Stimulated activated naive B cell treated with anti-CD40 and anti-IgM and Interleukin-4, amounts not matched to agents 10 μg/mL and 1 μg/mL and 100 μg/mL, for 72 hours (primary cell): ENCODE measurements at places on chromosomes 5 and 9.

GRCh38 chr9:91419222-91420191 lies 4.1 kb downstream of the NFIL3 start:
- peaks cover 56% of the 10 kb centered on the region for H3K4me1 ChIP-seq
- H3K27ac ChIP-seq = peak overlapping the region; percentile 47
- no peaks in the 10 kb centered on the region for H3K27me3 ChIP-seq
- H3K4me3 ChIP-seq = peak overlapping the region; percentile 100

DNA sequence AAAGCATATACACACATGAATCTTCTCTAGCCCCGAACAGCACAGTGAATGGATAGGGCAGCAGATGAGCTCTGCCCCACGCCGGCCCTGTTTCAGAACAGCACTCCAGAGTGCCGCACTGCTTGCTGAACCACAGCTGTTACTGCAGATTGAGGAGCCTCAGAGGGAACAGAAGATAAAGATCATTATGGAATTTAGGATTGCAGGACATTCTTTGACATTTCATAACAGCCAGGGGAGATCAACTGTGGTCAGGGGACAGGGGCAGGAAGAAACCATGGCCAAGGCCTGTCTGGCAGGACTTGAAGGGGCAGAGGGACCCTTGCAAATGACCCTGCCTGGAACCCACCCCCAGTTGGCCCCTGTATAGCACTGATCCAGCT lies 20.6 kb downstream of the IRF1 start:
- peaks cover 3% of the 10 kb centered on the region for H3K36me3 ChIP-seq
- no peak overlapping the region for H3K27ac ChIP-seq
- H3K4me3 ChIP-seq = no peak overlapping the region
- no peak for DNase-seq
- H3K27me3 ChIP-seq = no peaks in the 10 kb centered on the region

- no peak overlapping the region for H3K27ac ChIP-seq
- DNase-seq = no peak
- peaks cover 2% of the 10 kb centered on the region for H3K27me3 ChIP-seq
- H3K36me3 ChIP-seq = no peaks in the 10 kb centered on the region
- no peak overlapping the region for H3K4me3 ChIP-seq
Measured at GRCh38 chr5:168750926-168751325, 171.8 kb upstream of the PANK3 start.

DNA sequence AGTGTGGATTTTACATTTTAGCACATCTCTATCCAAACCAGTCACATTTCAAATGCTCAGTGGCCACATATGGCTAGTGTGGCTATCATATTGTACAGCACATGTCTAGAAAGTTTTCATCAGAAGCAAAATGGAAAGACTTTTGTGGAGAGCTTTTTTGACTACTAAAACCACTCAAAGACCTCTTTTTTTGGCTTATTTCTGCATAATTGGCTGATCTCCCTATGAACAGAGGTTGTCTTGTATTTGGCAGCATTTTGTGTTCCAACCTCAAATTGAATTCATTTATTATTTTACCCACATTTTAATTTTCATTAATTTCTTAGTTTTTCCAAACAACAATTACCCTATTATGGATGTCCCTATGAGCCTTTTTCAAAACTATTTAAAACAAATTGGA lies 395.7 kb downstream of the TLE1 start:
- no peak overlapping the region for H3K27ac ChIP-seq
- DNase-seq = no peak
- H3K4me3 ChIP-seq = no peak overlapping the region
- H3K4me1 ChIP-seq = no peaks in the 10 kb centered on the region
- no peaks in the 10 kb centered on the region for H3K36me3 ChIP-seq

GRCh38 chr9:93588641-93589609 lies 12.5 kb downstream of the PHF2 start:
- H3K27ac ChIP-seq = no peak overlapping the region
- peaks cover 45% of the 10 kb centered on the region for H3K4me1 ChIP-seq
- no peak overlapping the region for H3K4me3 ChIP-seq
- H3K27me3 ChIP-seq = no peaks in the 10 kb centered on the region
- no peak for DNase-seq

DNA sequence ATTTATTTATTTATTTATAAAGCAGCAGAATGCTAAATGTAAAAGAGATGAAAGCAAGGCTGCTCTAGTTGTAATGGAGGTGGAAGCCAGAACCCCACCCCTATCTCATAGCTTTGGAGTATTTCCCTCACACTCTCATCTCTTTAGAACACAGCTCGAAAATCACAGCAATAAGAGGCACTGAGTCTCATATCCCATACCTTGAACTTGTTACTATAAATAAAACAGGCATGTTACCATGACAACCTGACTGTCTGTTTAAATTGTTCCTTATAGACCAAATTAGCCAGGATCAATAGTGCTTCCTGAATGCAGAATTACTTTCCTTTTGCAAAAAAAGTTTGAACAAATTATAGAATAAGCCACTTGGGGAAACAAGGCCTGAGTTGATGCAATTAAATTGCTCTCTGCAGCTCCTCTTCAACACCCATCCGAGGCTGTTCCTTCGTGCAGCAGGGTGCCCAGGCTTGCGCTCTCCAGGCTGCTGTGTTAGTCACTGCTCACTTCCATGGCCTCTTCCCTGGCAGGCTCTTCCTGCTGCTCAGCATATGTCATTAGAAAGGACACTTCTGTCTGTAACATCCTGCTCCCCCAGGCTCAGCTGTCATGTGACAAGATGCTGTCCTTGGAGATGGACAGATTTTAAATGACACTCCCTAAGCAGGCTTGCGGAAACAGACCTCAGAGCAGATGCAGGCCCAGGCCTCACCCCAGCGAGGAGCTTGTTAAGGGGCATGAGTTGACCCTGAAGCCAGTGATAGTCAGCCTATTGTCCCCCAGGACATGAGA lies 120.2 kb downstream of the CARTPT start:
- no peaks in the 10 kb centered on the region for H3K36me3 ChIP-seq
- peaks cover 4% of the 10 kb centered on the region for H3K27me3 ChIP-seq
- no peak overlapping the region for H3K27ac ChIP-seq
- H3K4me3 ChIP-seq = no peak overlapping the region
